Activated naive CD4-positive, alpha-beta T cell treated with anti-CD3 and anti-CD28 coated beads, Interleukin-2, amount 10 ng/mL, durations not matched to agents 7 days and 5 days (primary cell): ENCODE measurements at places on chromosomes 2 and 18.

DNA sequence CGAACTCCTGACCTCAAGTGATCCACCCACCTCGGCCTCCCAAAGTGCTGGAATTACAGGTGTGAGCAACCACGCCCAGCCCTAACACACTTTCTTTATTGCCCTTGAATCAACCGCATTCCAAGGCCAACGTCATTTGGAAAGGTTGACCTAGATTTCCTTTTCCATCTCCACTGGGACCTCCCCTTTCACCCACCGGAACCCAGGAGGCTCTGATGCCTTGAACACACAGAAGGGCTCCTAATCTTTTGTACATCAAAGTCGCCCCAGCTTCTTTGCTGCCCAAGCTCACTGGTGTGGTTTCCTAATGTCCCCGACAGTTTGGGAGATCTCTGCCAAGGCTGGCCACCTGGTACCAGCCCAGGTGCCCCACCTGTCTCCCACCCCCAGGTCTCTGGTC is 46.2 kb upstream of the CAB39 start:
- DNase-seq: no peak

- DNase-seq: no peak
Measured at GRCh38 chr2:185947722-185948121, 209.1 kb downstream of the FSIP2 start.

DNA sequence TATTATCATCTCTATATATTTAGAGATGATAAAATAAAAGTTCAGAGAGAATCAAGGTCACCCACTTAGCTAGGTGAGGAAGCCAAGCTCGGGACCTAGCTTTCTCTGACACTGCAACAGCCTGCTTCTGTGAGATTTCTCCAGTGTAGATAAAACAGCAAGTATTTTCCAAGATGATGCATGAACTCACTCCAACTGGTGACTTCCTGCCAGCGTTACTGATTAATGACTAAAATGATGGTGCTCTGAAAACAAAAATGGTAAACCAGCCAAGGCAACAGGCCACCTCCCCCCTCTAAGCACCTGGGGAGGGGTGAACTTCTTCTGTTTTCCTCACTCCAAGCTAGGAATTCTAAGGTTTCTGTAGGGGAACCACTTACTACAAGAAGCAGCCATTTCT is 510.2 kb upstream of the ID2 start:
- no peak for DNase-seq

GRCh38 chr2:67851016-67851415 is 211.8 kb downstream of the C1D start:
- DNase-seq: no peak

GRCh38 chr2:124080281-124081153 is 55.4 kb downstream of the CNTNAP5 start:
- DNase-seq: no peak

- DNase-seq: no peak
Measured at GRCh38 chr2:125543968-125544514, 1111.9 kb upstream of the GYPC start.

DNA sequence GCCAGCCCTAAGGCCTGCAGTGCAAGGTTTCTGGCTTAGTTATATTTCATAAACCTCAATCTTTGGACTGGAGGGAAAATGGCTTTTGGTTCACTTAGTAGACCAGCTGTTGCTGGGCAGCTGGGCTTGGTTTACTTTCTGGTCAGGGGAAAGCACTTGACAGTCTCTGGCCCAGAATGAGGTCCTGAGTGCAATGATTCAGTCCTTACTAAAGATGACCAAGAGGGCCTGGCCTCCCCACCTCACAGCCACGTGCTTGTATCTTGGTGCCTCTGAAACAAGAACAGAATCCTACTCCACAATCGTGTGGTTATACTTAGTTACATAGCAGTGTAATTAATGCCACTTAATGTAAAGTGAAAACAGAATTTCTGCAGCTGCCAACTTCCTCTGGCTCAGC is 325.5 kb upstream of the MEIS1 start:
- DNase-seq: no peak

DNA sequence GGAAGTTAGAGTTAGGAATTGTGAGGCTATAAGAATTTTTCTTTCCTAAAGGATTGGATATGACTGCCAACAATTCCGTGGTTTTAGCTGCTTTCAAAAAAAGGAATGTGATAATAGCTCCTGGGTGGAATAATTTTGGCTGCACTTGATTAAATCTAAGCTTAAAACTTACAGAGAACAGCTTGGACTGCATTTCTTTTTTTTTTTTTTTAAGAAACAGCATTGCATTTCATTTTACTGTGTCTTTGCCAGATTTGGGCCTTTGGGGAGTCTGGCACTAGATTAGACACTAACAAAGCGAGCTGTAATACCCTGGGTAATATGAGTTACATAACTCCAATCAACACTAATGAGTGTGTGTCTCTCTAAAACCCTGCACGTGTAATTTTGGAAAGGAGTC is 37.8 kb upstream of the ZNF397 start:
- no peak for DNase-seq

DNA sequence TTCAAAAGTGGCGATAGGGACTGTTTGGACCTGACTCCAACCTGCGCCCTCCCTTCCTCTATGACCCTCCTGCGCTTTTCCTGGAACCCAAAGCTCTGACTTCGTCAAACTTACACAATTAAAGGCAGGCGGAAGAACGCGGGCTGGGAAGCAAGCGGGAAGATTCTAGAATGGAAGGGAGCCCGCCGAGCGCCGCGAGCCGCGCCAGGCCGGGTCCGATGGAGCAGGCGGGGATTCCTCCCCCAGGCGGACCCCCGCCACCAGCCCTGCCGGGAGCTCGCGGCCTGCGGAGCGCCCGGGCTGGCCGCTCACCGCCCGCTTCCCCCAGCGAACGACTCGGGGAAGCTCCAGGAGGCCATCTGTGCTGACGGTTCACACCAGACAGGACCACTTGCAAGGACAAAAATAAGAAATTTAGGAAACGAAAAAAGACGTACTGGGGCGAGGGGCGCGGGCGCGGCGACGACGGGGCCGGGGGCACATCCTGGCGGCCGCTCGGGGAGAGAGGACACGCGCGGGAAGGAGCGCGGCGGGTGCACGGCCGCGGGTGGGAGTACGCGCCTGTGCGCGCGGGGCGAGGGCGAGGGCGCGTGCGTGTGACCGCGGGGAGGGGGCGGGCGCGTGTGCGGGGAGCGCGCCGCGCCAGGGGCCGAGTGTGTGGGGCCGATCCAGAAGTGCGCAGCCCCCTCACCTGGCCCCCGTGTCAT is 1.1 kb upstream of the SALL3 start:
- DNase-seq: no peak

GRCh38 chr2:45728458-45728942 is 77.0 kb downstream of the PRKCE start:
- no peak for DNase-seq

- no peak for DNase-seq
Measured at GRCh38 chr2:205424326-205424725, 258.0 kb upstream of the NRP2 start.
